Stimulated activated CD4-positive, alpha-beta T cell treated with anti-CD3 and anti-CD28 coated beads, TNF-alpha, amount 100 ng/mL, for 24 hours (primary cell): ENCODE measurements at places on chromosomes 5 and 9.

- no peak for DNase-seq
These were observed 176.4 kb upstream of the ANKRD55 start for GRCh38 chr5:56409331-56410190.

- DNase-seq = no peak
These were observed 107.7 kb downstream of the MTRR start for GRCh38 chr5:7976411-7977190.

DNA sequence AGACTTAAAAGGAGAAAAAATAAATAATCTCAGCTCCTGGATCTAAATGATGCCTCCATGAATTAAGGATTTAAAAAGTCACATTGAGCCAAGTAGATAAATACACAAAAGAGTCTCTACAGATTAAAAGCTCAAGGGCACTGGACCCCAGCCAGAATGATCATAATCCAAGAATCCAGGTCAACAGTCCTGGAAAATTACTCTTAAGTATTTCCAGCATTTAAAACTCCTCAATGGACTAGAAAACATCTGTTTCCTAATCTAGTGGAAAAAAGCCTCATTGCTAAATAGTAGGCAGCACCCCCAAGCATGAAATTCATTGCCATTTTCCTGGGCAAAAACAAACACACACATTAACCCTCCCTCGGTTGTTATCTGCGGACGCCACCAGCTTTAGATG, 96.8 kb downstream of the FRMD3 start:
- no peak for DNase-seq

- no peak for DNase-seq
These were observed 20.0 kb upstream of the TEX48 start for GRCh38 chr9:114701988-114702387.

DNA sequence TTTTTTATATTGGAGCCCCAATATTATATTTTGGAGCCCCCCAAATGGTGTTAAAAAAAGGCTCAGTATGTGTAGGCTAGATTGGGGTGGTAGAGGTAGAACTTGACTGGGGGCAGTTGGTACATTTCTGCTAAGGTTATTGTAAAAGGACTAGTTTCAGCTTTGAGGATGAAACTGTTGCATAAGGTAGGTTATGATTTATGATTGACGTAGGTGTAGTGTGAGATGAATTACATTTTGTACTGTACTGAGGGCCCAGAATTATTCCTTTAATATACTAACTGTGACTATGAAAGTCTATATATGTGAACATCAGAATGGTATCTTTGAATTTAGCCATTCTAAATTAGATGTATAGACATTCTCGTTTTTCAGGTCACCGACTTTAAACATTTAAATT, 3.6 kb downstream of the RIC1 start:
- DNase-seq = no peak

- no peak for DNase-seq
These were observed 98.2 kb downstream of the NDFIP1 start for GRCh38 chr5:142206801-142207200.

DNA sequence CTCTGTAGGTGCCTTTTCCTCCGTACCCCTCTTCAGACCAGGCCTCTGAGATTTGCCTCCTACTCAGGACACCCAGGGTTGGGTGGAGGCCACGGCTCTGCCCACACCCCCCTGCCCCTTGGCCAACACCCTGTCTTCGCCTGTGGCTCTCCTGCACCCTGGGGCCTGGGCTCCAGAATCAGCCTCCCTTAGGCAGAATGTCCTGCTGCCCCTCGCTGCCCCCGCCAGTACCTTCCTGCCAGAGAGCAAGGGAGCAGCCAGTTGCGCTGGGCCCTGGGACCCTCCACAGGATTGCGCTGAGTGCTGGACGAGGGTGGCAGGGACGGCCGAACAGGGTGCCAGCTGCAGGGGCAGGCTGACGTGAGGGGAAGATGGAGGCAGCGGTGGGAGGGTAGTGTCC, 53.5 kb downstream of the COL5A1 start:
- DNase-seq = no peak

- DNase-seq = no peak
These were observed 20.6 kb upstream of the CRB2 start for GRCh38 chr9:123335193-123335985.

GRCh38 chr9:134295101-134295745, 31.0 kb upstream of the RXRA start:
- DNase-seq = no peak

DNA sequence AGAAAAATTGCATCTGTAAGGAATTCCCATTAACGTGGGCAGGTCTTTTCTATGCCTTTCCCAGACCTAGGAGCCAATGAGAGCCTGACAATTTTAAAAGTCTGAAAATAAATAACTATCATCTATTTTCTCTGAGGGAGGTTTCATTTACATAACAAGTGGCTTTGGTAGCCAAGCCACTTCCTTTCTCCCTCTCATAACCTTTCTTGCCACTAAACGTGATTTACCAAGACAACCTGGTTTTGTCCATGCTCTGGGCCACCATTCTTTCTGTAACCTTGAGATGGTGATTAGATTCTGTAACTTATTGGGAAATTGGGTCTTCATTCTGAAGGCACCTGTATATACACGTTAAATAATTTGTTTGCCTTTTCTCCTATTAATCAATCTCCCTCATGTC, 1046.9 kb downstream of the CDH12 start:
- no peak for DNase-seq

DNA sequence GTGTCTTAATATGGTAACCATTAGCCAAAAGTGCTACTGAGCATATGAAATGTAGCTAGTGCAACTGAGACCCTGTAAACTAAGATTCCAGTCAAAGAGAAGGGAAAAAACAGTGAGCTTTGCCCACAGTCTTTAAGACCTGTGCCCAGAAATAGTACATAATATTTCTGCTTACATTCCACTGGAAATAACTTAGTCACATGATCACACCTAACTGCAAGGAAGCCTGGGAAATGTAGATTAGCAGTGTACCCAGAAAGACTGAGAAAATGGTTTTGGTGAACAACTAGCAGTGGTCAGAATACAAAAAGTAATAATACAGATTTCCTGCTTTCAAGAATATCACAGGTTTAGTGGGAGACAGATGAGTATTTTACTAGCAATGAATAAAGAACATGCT, 2.5 kb upstream of the CPLANE1 start:
- DNase-seq = no peak

DNA sequence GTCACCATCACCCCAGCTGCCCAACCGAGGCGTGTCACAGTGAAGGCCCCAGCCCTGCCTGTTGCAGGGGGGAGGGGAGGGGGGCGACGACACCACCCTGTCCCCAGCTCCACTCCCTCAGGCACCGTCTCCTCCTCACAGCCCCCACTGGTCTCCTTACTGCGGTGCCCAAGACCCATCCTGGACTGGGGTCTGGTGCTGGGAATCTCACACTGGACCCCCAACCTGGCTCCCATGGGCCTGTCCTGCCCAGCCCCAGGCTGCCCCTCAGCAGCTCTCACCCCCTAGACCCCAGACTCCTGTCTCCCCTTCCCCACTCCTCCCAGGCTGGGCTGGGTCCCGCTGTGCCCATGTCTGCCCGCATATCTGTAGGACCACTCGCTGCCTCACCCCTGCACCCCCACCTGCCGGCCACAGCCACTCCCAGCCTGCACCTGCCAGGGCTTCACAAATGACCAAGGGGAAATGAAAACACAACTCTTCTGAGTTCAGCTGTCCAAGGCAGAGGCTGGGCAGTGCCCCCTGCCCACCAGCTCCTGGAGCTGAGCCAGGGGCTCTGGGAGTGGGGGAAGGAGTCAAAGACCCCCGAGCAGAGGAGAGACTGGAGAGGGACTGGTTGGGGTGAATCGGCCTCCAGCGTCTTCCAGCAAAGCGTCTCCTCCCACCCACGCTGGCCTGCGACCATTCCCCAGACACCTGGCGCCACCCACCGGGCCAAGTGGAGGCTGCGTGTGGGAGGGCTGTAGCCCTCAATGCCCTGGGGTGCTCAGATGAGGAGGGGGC, 32.6 kb upstream of the EGFL7 start:
- DNase-seq = peak; percentile 27

DNA sequence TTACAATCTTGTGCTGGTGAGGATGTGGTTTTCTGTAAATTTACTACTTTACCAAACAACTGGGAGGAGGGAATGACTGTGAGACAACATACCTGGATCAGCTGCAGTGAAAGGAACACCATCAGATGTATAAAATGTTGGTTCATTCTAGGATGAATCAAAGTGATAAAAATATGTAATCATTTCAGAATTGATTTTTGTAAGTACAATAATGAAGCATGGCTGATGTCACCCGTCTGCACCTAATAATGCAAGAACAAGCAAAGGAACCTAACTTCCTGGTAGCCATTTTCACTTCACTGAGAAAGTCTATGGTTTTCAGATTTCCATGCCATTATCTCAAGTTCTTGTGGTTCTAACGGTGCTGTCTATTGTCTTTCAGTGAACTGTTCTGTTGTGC, 18.7 kb upstream of the C5orf34 start:
- no peak for DNase-seq

DNA sequence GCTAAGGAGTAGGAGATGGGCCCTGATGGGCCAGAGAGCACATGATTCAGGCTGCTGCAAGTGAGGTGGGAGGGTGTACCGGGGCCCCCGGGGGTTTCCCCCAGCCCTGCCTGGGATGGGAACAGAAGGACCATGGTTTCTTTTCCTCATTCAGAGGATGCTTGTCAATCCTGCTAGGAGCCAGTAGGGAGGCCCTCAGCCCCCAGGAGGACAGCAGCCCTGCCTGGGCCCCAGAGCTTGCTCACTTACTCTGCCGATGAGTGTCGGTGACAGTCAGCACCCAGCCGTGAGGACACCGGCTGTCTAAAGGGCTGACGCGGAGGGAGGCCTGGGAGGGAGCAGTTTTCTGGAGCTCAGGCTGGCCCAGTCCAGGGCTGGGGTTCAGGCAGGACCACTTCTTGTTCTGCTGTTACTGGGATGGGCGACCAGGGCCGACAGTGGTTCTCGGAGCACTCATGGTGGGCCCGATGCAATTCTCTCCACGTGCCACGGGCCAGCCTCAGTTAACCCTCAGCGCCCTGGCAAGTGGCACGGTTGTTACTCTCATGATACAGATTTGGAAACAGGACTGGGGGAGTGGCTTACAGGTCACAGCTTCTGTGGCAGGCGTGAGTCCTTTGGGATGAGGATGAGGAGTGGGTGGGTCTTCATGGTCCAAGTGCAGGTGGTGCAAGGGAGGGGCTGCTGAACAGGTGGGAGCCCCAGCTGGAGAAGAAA, 1.8 kb downstream of the ARRDC1 start:
- DNase-seq = no peak

DNA sequence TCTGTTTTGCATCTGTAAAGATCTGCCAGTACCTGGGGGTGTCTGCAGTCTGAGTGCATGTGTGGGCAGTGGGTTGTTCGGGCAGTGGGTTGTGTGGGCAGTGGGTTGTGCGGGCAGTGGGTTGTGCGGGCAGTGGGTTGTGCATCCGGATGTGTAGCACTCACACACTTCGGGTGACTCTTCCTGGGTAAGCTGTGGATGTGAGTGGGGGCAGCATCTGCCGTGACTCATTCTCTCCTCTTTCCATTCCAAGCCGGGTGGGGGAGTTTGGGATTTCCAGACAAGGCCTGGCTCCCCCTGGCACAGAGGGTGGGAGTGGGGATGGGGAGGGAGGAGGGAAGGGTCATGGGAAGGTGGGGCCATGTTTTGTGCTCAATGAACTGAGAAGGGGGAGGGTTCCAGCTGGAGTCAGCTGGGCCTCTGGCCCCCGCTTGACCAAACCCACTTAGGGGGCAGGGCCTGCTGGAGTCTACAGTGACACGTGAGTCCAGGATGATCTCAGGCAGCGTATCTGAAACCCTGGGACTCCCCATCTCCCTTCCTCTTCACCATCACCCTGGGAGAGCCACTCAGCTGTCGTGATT, 8.3 kb downstream of the CRB2 start:
- no peak for DNase-seq
